Heart right ventricle (tissue), 16 donors: ENCODE measurements at places on chromosomes 12 and 14. TPM values are rescaled to one million over a fixed set of nuclear protein-coding genes. Genes with fewer than 3 reads are reported as not detected.

DNA sequence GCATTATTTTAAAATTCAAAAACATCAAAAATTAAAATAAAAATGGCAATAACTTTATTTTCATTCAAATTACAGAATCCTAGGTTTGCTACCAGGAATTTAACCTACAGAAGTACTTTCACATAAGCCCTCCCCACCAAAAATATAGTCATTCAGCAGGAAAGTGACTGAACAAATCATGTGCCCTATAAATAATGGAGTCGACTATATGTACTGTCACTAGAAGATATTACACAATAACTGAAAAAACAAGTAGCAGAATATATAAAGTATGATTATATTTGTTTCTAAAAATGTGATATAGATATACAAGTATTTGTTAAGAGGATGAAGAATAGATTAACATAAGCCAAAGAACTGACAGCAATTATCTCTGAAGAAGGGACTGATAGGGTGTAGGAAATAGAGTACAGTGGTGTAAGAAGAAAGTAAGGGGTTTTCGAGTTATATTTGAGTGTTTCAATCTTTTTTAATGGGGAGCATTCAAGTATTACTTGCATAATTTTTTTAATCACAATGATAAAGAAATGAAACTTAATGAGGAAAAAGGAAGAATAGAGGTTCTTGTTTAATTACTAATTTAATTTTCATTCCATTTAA, 7.9 kb downstream of the C2CD5 start:
- DNase-seq = no peak

- DNase-seq = no peak
Measured at GRCh38 chr12:3033539-3033867, 43.7 kb upstream of the TSPAN9 start.

GRCh38 chr14:34007902-34008301, 57.0 kb upstream of the EGLN3 start:
- no peak for DNase-seq

DNA sequence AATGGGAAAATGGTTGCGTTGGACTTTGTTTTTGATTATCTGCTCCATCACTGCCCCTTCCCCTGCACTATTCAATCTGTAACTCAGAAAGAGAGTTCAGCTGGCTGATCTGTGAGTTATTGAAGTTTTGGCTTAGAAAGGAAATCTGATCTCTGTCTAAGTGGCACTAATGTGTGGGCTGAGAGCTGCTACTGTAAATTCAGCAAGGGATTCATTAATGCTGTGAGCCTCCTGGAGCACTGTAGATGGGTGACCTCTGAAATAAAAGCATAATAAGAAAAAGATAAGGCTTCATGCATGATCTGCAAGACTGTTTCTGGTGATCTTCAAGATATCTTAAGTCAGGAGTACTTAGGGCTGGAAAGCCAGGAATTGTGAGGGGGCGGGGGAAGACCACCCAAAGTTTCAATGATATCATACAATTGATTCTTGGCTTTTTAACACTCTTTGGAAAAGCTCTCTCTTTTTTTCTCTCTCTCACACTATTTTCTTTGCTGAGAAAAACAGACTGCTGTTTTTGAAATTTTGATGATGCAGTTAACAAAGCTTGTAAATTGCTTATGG, 101.1 kb downstream of the C12orf75 start:
- DNase-seq = no peak

DNA sequence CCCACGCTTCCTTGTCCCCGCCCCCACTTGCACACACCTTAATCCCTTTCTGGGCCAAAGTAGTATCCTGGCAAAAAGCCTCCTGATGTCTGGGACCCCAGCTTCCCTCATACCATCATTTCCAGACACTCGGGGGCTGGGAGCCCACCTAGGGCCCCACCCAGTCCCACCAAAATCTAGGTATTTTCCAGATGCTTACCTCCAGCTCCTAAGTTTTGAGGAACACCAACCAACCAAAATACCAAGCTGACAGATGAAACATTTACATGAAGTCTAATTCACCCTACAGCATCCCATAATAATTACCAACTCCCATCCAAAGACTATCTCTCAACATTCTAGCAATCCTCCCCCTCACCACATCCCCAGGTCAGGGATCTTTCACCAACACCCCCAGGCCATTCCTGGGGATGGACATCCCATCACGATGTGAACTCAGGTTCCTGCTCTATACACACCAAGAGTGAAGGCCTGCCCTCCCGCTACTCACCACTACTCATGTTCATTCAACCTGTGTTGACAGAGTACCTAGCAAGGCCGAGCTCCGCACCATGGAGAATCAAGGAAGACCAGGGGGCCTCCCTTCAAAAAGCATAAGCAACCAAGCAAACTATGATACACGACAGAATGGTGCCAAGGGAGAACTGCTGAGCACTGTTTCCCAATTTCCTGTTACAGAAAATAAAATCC, 1.6 kb upstream of the CHD4 start:
- no peak for DNase-seq

DNA sequence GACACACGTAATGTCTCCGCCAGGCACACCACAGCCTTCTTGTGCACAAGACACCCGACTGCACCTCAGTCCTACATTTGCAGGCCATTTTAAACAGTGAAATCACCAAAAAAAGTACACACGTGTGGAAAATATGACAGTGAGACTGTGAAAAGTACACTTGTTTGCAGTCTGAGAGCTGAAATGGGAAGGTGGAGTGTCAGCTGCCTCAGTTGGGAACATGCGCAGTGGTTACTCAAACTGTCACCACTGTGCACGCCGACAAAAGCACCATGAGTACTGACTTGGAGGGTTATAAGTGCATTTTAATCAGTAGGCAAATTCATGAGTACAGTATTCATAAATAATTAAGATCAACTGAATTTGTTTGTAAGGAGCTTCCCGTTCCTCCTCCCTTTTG, 15.8 kb downstream of the VPS33A start:
- DNase-seq = no peak

GRCh38 chr12:96194576-96194889, 358 bp downstream of the ELK3 start:
- DNase-seq = no peak

GRCh38 chr12:57092876-57093414, 4.0 kb downstream of the NAB2 start:
- no peak for DNase-seq

The C1QL4 gene
- not detected for polyA plus RNA-seq

The SLC25A21 gene
- 0.29 TPM for polyA plus RNA-seq

- no peak for DNase-seq
Measured at GRCh38 chr14:52011523-52011922, 22.2 kb downstream of the RTRAF start.

DNA sequence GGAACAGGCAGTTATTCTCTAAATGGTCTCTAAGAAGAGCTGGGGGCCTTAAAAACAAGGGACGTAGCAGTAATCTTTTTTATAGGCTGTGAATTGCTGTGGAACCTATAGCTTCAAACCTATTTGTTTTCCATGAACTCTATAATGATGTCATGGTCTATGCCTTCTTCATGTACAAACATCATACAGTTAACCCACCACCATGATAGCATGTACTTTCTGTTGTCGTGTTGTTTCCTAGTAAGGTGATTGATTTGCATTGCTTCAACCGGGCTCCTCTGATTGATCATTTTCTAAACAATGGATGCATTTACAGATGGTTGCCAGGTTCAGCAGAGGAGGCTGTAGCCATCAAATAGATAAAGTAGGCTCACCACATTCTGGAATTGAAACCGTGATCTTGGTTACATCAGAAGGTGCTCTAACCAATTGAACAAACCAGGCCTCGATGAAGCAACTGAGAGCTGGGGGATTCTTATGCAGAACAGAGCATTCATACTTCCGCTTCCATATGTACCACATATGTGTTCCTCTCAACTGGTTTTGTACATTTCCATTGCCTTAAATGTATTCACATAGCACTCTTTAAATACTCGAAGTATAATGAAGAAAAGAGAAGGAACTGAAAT, 25.6 kb upstream of the PCNX1 start:
- DNase-seq = no peak

The GLTP gene
- polyA plus RNA-seq = 23.1 TPM

GRCh38 chr12:51809193-51809592, 39.3 kb downstream of the FIGNL2 start:
- DNase-seq = no peak

The GLIPR1L1 gene
- polyA plus RNA-seq = not detected

DNA sequence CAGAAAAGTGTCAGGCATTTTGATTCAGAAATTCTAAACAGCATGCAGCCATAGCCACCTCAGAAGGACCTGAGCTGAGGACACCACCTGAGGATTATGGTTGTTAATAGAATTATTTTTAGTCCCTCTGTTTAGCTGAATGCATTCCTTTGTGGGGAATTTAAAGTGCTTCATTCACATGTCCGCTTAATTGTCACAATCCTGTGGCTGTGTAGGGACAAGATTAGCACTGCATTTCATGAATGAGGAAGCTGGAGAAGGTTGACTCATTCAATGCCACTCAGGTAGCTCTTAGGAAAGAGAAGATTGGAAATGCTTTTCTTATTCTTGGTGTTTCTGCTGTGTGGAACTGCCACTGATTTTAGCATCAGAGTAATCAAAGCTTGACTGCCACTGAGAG, 42.0 kb upstream of the KRR1 start:
- no peak for DNase-seq

GRCh38 chr14:86933460-86933859, 1059.5 kb downstream of the GALC start:
- DNase-seq = no peak

GRCh38 chr12:65886996-65887395, 62.7 kb downstream of the HMGA2 start:
- no peak for DNase-seq

- no peak for DNase-seq
Measured at GRCh38 chr14:93527203-93527607, 96.5 kb downstream of the UNC79 start.

The HELB gene
- polyA plus RNA-seq = 0.59 TPM

DNA sequence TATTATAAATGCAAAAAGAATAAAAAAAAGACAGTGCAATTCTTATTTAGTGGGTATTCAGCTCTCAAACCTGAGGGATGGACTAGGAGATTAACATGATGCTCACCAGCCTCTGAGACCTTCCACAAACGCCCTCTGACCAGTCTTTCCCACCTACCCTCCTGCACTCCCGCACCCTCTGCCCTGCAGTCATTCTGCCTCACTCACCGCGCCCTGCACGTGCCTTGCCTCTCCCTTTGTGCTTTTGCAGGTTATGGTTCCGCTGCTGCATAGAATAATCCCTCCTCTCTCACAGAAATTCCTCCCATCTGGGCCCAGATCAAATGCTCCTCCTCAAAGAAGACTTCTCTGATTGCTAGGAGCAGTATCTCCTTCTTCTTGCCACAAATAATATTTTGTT, 28.5 kb upstream of the TMCC3 start:
- DNase-seq = no peak

DNA sequence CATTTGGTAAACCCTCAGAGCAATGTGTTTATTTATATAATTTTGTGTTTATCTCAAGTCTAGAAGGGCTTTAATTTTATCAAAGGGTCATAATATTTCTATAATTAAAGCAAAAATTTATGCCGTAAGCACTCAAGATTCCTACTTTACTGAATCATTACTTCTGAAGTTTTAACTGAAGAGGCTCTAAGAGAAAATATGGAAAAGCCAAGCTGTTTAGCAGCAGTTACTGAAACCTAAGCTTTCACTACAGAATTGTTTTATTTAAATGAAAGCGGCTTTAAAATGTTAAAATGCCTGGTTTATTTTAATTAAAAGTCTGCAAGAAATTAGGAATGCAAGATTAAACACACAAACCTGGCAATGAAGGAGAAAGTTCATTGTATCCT, 73.9 kb upstream of the BBS10 start:
- no peak for DNase-seq

DNA sequence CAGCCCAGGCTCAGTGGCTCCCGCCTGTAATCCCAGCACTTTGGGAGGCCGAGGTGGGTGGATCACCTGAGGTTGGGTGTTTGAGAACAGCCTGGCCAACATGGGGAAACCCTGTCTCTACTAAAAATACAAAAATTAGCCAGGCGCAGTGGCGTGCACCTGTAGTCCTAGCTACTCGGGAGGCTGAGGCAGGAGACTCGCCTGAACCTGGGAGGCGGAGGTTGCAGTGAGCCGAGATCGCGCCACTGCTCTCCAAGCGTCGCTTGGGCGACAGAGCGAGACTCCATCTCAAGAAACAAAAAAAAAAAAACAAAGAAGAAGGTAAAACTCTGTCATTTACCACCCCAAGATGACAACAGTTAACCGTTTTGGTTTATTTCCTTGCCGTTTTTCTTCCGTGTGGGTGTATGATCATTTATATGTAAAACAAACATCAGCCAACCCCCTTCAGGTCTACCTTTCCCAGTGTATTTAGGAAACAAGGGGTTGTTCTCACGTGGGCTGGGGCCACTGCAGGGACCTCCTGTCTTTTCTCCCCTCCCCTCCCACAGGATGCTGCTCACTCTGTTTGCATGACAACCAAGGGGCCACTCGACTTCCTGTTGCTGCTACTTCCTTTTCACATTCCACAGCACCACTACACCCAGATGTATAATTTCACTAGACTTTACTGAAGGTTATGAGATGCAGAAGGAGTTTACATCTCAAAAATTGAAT, 13.6 kb downstream of the TTC9 start:
- no peak for DNase-seq

The CATSPERB gene
- polyA plus RNA-seq = 0.66 TPM

GRCh38 chr14:89382901-89383845, 33.9 kb downstream of the FOXN3 start:
- no peak for DNase-seq
